GM23248 (cell line): ENCODE measurements at places on chromosomes 3 and 15. TPM values are rescaled to one million over a fixed set of nuclear protein-coding genes. Genes with fewer than 3 reads are reported as not detected.
A peak's percentile ranks its signal among the peaks of the same experiment; 100 is the strongest.

DPH3 gene
- total RNA-seq: 27.1 and 27.3 TPM in 2 replicates

GABRB3 gene
- total RNA-seq: not detected in 2 replicates

DNA sequence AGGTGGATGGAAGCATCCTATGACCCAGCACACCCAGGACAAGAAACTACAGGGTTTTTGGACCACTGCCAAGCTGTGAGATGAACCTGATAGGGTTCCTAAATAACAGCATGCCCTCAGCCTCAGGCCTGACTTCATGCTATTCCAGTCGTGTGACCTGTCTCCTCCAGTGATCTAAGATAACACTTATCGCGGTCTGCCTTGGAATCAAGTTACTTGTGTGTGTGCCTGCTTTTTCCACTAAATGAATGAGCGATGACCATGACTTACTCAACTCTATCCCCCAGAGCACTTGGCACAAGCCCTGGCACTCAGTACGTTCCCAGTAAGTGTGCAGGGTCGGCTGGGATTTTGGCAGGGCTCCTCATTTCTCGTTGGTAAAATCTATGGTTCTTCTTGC lies 172.7 kb upstream of the TP63 start:
- no peak for DNase-seq

GRCh38 chr15:80929225-80929624 lies 60.4 kb downstream of the MESD start:
- DNase-seq: peak; percentile 92
